Endothelial cell (in vitro differentiated cells): ENCODE measurements at places on chromosomes 3 and 15.

DNA sequence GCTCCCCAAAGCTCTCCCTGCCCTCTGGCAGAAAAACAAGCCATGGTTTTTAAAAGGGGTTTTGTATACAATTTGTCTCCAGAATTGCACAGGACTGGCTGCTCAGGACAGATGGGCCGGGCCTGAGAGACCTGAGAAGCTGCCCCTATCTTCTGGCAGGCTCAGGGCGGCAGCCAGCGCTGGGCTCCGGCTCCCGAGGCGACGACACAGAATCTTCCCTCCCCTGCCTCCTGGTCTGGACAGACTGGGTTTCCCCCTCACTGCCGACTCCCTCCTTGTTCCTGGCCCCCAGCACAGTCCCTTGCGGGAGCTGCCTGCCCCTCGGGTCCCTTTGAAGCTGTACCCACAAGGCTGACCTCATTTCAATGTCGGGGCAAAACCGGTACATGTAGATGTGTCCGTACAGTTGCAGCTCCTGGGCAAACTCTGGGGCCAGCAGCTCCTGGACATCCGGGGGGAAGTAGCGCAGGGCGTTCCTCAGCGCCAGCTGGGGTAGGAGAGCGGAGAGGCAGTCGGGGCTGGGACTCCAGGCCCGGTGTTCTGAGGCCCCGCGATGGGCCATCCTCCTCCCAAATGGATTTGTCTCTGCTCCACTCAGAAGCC lies 7.2 kb downstream of the UROC1 start:
- DNase-seq: no peak

DNA sequence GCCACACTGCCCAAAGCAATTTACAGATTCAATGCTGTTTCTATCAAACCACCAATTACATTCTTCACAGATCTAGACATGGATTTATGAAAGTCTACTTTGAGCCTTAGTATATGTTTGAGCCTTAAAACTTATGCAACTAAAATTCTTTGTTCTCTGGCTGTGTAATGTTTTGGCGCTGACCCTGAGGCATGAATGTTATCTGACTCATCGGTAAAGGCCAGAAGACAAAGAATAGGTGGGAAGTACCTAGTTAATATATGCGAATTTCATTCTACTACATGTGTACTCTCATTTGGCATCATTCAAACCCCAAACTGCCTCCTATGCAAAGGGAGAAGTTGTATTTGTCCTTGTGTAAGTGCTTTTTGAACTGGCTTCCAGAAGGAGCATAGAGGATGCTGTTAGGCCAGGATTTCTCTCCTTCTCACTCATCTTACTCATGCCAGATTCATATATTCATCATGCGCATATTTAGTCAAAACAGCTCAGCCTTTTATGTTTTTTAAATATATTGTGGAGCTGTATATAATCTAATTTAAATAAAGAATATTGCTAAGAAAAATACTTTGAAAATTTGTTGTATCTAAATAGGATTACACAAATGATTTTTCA lies 204.2 kb downstream of the NFKBIZ start:
- DNase-seq: no peak

DNA sequence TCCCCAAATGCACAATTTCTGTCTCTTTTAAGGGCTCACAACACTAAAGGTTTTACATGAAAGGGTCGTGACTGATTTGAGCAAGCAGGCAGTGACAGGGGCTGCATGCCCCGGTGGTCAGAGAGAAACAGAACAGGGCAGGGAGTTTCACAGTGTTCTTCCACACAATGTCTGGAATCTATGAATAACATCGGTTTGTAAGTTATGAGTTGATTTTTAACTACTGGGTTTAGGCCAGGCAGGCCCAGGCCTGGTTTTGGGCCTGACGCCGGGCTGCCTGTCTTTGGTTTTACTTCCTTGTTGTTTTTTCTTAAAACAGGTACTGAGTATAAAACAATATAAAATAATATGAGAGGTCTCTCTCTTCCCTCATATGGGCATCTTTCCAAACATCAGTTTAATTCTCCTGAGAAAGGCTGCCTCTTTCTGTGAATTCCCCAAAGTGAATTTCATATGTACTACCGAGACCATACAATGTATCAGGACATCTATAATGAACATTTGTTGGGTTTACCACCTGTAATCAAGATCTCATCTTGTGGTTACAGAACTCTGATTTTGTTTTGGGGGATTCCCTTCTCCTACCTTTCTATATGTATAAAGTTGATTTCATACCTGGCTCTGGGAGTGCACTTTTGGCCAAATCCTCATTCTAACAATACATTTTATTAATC lies 74.4 kb downstream of the CD200 start:
- DNase-seq: no peak

DNA sequence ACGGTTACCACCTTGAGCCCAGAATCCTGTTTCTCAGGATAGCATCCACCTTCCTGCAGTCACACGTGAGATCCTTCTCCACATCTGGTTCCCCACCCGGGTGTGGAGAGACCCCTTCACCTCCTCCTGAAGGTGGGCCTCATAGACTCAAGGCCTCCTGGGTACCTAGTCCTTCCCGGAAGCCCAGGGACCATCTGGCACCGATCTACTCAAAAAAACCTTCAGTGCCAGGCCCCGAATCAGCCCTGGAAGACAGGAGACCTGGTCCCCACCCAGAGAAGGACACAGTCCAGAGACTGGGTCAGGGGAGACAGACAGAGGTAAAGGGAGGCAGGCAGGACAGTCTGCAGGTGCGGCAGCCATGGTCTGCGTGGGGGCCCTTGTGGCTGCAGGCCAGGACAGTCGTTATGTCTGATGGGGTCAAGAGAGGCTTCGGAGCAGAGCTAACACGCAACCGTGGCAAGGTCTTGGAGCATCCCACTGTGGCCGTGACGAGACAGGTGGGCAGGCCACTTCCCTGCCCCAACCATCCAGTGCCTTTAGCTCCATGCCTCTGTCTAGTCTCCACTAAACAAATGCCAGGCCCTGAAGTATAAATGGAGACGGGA lies 112.2 kb upstream of the ABHD17C start:
- no peak for DNase-seq

- no peak for DNase-seq
Measured at GRCh38 chr3:172076212-172076611, 36.8 kb downstream of the FNDC3B start.

- no peak for DNase-seq
Measured at GRCh38 chr3:37266809-37267208, 92.4 kb upstream of the LRRFIP2 start.

DNA sequence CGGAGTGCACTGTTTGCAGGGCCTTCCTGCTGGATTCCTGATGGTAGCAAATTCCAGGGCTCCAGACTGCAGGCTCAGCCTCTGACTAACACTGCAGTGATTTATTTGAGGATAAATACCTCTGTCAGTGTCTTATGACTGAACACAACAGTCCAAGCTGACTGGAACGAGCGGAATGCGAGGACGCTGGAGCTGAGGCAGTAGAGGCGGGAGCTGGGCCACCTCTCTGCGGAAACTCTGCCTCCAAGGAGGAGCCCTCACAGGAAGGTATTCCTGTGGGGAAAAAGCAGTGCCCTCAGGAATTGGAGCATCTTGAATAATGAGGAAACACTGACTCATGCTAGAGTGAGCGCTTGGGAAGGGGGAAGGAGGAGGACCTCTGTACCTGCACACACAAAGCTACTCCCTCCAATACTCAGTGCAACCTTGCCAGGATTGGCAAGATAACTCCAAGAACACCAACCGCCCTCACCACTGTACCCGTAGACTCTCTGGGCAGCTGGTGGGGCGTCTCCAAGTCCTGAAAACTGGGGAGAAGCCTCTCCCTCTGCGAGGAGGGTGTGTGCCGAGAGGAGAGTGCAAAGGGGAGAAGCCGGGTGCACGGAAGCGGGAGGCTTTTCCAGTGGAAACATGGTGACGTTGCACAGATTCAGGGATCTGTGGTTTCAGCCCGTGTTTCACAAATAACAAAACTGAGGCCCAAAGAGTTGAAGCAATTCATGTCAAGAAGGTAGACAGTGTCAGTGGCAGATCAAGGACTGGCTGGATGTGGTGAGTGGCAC lies 43.0 kb downstream of the VGLL4 start:
- peak; percentile 63 for DNase-seq

- DNase-seq: no peak
Measured at GRCh38 chr3:143978263-143978631, 6.6 kb downstream of the DIPK2A start.

DNA sequence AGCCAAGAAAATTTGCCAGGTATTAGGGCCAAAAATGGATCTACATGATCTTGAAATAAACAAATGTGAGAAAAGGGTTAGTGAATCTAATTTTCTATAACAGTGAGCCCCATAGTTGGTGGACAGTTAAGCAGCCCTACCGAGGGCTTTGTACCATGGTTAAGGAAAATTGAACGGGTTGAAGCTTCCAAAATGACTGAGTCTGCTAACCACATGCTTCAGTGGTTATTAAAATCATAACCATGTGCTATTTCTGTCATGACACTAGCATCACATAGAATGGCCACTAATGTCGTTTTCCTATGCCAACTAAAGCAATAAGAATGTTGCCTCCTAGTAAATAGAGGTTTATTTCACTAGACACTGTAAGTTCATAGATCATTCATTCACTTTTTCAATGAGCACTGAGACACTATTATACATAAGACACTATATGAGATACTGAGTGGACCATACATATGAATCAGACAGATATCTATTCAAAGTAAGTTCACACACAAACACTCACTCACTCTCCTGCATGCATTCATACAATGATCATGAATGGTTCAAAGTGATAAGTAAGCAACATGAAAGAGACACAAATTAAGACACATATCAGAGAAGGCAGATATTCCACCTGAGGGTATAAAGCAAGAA lies 4.3 kb downstream of the SST start:
- DNase-seq: no peak

DNA sequence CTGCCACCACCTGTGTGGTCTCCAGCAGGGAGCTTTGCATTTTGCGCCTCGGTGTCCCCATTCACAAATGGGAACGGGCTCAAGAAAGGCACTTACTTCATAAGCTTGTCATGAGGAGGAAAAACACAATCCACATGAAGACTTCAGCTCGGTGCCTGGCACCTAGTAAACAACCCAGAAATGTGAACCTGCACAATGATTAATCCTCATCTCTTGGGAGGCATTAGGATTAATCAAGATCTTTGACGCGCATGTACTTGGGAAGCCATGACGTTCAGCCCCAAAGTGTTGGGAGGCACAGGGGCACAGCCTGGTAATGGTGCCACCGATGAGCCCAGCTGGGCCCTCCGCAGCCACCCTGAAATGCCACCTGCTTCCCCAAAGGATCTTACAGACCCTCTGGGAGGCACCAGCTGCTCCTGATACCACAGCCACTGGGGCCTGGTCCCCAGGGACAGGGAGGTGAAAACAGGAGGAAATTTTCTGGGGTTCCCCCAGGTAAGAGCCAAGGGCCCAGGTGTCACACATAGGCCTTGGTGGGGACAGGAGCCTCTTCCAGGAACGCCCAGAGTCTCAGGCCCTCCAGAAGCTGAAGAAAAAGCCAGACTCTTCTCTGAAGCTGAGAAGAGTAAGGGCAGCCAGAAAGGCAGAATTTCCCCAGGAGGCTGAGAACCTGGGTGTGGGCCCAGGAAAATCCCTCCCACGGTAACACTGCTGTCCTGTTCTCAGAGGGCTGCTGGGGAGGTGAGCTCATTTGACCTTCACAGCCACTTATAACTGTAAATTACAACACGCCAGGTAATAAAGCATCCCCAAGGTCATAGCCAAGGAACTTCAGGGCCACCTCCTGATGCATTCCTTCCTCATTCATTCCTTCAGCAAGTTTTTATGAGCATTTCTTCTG lies 507.5 kb downstream of the SHQ1 start:
- DNase-seq: no peak

- DNase-seq: no peak
Measured at GRCh38 chr3:45980229-45980813, 15.3 kb downstream of the FYCO1 start.

DNA sequence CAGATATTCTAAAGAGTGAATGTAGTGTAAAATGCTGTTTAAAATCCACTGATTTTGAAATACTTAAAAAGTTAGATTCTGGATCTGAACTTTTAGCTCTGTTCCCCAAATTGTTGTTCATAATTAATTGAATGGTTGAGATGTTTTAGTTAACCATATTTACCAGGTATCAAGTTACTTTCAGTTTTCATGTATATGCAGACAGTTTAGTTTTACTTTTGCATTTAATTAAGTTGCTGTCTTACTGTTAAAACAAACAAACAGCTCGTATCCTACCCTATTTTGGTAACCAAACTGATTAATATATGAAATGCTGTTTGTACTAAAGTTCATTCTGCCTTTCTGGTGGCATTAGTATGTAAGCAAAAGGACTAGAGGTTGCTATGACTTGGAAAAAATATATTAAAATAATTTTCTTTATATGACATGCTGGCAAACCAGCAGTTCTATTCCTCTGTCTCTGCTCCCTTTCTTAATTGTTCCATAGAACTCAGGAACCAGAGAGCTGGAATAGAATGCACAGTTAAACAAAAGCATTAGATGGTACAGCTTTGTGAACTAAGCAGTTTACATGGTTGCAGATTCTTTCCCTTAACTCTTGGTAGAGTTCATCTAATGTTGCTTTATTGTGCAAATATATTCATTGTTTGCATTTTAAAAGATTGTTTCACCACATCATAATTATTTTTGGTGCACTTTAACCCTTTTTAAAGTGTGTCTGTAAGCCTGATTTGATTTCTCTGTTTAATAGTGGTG lies 39.5 kb upstream of the SCAANT1 start:
- DNase-seq: no peak

GRCh38 chr3:20190991-20191390 lies 5.0 kb upstream of the SGO1 start:
- no peak for DNase-seq

- no peak for DNase-seq
Measured at GRCh38 chr3:49966233-49966942, 26.4 kb downstream of the RBM6 start.

- DNase-seq: no peak
Measured at GRCh38 chr3:61522060-61522459, 39.3 kb upstream of the PTPRG start.

GRCh38 chr3:123884993-123885392 lies 861 bp upstream of the MYLK start:
- no peak for DNase-seq

GRCh38 chr3:68958932-68959331 lies 26.6 kb upstream of the TAFA4 start:
- no peak for DNase-seq

GRCh38 chr3:140571836-140572235 lies 106.0 kb upstream of the TRIM42 start:
- no peak for DNase-seq

DNA sequence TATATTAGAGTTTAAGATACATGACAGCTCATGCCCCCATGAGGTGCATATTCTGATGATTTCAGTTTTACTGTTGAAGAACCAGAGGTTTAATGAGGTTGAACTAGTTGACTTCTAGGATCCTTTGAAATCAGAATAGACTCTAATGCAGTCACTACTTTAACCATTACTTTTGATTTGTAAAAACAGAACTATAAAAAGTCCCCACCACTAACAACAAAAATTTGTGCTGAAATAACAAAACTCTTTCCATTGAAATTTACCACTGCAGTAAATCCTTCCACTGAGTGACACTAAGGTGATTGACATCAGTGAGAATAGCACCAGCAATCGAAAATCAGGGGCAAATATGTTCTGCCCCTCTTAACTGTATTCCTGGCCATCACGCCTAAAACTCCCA lies 214.1 kb downstream of the SHQ1 start:
- no peak for DNase-seq
